Osteoblast (primary cell): ENCODE measurements at places on chromosomes 7 and 10.

GRCh38 chr7:150806863-150807262 lies 6.3 kb downstream of the TMEM176A start:
- no peak for DNase-seq

DNA sequence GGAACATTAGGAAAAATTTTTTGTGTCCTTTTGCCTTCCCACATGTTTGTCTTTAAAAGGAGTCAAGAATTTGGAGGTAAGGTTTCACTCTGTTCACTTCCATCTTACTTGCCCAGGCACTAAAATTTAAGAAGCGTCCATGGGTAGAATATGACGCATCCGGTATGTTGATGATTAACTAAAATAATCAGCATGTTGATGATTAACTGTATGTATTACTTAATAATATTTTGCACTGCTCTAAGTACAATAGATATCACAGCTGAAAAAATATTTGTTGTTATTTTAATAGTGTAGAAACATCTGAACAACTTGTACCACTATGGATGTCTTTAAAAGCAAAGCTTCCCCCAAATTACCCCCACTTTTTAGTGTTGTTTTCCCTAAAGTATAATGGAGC lies 11.5 kb downstream of the ANKRD22 start:
- DNase-seq: no peak

GRCh38 chr10:58399410-58399809 lies 14.2 kb downstream of the TFAM start:
- peak; percentile 81 for DNase-seq

DNA sequence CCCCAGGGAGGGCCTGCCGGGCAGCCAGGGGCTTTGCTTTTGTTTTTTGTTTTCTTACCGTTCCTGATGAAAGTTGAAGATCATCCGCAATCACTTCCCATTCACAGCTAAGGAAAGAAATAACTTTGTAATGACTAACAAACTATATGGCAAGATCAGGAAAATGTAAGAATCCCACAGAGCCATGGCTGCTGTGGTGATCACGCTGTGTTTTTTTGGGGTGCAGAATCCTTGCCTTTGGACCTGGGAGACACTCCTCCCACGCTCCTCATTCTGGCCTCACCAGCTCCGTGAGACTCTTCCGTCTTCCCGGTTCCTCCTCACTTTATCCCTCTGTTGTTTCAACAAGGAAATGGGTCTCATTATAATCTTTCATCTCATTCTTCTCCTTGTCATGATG lies 443.0 kb upstream of the MGMT start:
- DNase-seq: no peak
